ENCODE measurements at places on chromosomes 12 and 14.
A peak's percentile ranks its signal among the peaks of the same experiment; 100 is the strongest.

- no peak for DNase-seq
Observed at GRCh38 chr14:100784523-100785337, 41.2 kb upstream of the MEG3 start.

DNA sequence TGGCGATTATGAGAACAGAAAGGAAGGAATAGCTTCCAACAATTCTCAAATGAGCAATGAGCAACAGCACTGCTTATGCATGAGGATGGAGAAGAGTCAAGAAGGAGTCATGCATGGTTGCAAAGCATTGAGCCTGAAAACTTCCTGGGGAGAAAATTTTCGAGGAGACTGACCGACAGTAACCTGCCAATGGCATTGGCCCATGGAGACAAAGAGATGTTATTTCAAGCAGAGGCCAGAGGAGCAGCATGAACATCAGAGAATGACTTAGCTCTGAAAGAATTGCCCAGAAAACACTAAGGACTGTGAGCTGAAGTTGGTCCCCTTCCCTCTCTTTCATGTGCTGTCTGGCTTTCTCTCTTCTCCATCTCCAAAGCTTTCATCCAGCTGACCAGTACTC is 343.4 kb downstream of the ADAMTS20 start:
- DNase-seq, result no peak

DNA sequence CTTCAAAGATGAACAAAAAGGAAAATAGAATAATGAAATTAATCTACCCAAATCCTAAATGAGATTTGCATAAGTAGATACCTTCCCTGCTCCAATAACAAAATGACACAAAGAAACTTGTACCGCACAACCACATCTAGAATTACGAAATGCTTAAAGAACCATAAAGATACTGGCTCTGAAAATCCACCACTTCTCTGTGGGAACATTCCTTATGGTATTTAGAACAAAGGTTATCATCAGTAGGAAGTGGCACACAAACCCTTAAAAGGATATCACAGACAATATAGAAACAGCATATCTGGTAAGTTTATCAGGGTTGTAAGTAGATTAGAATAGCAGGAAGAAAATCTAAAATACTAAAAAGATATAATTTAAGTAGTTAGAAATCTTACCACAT is 11.6 kb downstream of the IAPP start:
- DNase-seq, result no peak

DNA sequence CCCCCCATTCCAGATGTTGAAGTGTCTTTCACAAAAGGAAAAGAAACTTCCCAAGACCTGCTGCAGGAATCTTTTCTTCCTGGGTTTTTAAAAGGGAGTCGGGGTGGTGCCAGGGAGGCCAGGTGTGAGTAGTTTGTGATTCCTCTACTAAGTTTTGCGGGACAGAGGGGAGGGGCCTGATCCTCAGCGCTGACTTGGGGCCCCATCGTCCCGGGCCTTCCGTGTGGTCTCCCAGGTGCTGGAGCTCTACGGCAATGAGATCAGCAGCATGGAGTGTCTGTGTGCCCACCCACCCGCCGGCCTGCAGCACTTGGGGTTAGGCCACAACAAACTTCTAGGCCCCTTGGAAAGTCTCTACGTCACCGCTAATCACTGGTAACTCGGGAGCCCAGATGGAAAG is 4.5 kb downstream of the LRRC43 start:
- DNase-seq, result no peak

GRCh38 chr12:52267699-52268098 is 6.7 kb upstream of the KRT86 start:
- DNase-seq, result no peak

DNA sequence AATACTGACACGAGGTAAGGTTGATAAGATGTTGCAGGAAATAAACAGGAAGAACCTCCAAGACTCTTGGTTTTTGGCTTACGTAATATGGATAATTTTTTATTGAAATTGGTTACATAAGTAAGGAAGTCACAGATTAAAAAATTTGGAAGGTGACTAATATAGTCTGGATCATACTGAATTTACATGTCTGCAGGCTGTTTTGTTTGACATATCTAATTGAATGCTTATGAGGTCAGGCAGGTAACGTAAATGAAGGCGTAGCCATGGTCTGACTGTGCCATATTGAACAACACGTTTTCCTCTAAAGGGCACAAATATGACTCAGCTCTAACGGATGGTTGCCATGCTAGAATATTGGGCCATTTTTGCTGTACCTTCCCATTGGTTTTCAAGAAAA is 648.1 kb upstream of the NOVA1 start:
- no peak for DNase-seq

DNA sequence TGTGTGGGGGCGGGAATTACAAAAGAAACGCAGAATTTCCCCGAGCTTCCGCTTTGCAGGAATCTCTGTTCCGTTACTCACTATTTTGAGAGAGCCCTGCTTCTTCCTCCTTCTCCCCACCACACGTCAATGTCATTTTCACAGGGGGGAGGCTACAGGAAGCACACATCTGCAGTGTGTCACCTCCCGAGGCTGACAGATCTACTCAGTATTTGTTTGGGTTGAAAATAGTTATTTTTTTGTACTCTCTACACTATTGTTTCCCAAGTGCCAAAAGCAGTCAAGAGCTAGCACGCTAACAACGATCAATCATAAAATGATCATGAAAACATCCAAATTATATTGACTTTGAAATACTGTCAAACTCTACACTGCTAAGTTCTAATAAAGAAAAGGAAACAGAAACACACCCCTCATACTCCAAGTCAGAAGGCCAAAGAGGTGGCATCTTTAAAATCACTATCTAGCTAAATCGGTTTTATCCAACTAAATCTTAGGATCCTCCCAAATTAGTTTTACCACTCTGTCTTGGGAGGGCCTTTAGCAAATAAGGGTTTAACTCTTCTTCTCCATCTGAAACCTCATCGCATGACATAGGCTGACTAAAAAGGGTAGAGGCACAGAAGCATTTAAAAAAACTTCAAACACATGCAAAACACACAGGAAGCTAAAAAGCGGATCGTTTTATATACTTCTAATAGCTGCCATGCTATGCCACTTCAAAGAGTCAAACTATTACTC is 51.8 kb downstream of the FOXN3 start:
- no peak for DNase-seq

GRCh38 chr14:95260537-95261361 is 59.0 kb downstream of the CLMN start:
- no peak for DNase-seq

GRCh38 chr14:67987606-67988005 is 168.0 kb downstream of the RAD51B start:
- DNase-seq, result peak; percentile 5

DNA sequence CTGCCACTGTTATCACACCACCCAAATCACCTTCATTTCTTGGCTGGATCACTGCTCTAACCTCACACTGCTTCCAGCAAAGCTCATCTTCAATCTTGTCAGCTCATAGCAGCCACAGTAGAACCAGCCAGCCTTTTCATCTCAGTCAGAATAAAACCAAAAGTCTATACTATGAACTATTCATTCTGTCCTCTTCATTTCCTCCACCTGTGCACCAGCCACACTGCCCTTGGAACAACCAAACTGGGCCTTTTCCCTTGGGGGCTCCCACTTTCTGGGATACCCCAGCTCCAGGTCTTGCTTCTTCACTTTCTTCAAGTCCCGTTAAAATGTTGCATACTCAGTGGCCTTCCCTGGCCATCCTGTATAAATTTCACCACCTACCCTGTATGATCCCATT is 234.4 kb upstream of the DAAM1 start:
- DNase-seq, result no peak

DNA sequence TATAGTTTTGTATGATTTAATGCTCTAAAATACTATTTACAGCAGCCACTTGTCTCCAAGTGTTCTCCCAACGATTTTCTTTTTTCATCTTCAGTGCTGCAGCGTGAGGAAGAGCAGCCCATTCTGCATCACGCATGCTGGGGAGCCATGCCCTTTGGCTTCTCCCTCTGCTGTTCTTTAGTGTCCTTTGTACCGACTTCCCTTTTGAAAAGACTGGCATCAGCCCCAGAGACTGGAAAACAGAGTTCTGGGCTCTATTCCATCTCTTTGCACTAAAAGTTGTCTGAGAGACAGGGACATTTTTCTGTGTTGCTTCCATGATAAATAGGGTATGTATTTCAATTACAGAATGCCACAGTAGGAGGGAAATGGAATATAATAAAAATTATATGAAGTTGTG is 105.1 kb downstream of the RERG start:
- DNase-seq, result no peak

GRCh38 chr12:32997471-32997870 is 100.9 kb upstream of the PKP2 start:
- no peak for DNase-seq

DNA sequence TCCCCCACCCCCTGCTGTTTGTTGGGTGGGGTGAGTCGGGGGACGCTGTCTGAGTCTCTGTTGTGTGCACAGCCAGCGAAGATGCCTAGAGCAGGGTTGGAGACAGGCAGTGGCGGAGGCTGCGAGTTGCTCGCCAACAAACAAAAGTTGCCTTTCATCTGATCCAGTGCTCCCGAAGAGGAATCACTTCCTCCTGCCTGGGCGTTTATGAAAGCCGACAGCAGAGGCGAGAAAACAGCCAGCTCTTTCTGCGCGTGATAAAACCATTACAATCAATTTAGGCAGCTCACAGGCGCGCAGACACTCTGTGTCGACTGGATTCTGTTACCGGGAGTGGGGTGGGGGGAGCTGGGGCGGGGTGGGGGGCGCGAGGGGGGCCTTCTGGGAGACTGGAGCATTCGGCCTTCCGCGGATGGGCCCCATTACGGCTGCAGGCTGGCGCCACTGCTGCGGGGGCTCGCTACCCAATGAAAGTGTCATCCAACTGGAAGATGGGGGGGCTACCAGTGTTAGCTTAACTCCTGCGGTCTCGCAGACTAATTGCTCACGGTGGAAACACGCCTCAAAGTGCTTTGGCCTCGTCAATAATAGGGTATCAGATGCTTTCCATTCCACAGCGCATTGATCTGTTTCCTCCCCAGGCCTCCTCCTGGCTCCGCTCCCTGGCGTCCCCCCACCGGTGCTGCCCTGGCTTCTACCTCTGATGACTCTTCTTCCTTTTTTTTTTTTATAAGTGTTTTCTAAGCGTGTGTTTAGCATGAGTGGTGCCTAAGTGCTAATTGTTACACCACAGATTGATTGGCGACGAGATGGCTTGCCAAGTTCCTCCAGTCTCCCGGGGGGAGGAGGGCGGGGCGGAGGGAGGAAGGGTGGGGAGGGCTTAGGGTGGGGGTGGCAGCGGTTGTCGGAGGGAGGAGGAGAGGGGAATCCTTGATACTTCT is 678.4 kb downstream of the MED13L start:
- DNase-seq, result no peak

GRCh38 chr12:116392061-116392460 is 114.6 kb upstream of the MED13L start:
- DNase-seq, result no peak

GRCh38 chr14:74891870-74892269 is 10.2 kb downstream of the DLST start:
- DNase-seq, result no peak

- no peak for DNase-seq
Observed at GRCh38 chr12:67390273-67390672, 121.1 kb downstream of the CAND1 start.

DNA sequence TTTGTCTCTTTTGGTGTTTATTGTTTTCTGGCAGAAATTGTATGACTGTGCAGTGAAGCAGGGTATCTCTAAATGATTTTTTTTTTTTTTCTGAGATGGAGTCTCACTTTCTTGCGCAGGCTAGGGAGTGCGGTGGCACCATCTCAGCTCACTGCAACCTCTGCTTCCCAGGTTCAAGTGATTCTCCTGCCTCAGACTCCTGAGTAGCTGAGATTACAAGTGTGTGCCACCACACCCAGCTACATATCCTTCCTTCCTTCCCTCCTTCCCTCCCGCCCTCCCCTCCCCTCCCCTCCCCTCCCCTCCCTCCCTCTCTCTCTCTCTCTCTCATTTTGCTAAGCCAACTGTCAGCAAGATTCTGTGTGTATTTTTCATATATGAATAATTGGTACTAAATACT is 94.4 kb downstream of the PPHLN1 start:
- no peak for DNase-seq

GRCh38 chr14:23612354-23612732 is 23.8 kb upstream of the DHRS2 start:
- DNase-seq, result no peak

DNA sequence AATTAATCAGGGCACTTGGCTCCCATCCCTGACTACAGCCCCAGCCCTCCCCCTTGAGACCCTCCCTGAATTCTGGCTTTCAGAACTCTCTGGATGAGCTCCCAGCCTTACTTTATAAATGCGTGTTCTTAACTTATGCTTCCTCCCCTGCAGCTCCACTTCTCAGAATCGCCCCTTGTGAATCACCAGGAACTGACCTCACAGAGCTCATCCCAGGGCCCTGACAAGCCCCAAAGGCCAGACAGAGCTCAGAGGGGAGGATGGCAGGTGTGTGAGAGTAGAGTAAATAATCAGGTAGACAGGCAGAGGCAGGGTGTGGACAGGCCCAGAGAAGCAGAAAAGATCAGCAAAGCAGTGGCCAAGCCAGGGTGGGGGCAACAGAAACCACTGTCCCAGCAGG is 68.2 kb upstream of the FOXN3 start:
- no peak for DNase-seq

DNA sequence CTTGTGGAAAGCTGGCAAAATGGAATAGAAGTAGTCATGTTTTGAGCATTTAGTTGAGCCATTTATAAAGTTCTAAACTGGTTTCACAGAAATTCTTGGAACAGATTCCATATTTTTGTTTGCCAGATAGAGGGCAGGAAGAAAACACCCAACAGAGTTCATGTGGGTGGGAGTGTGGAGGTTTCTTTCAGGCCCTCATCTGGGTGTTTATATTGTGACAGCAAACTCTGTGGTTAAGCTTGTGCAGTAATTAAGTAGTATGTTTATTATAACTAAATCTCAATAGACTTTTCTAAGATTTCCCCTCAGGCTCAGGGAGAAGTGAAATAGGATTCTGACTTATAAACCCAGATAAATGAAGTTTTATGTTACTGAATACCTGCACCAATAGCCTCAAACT is 57.4 kb downstream of the SPPL3 start:
- no peak for DNase-seq

DNA sequence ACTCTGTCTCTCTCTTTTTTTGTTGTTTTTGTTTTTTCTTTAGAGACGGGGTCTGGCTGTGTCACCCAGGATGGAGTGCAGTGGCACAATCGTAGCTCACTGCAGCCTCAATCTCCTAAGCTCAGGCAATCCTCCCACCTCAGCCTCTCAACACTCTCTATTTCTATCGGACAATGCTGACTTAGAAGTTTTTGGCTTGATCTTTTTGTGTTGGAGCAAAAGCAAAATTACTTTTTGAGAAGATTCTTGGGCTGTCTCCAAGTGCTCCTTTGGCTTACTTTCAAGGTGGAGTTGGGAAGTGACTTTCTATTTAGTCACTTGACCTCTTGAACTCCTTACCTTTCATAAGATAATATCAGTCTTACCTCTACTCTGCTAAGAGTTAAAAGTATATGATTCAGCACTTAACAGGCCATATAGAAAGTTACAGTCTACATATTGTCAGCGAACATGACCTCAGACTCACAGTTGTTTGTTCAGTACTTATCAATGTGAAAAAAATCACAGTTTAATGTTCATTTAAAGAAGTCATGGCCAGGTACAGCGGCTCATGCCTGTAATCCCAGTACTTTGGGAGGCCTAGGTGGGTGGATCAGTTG is 15.4 kb upstream of the MIA2 start:
- no peak for DNase-seq

GRCh38 chr14:92677087-92677668 is 71.2 kb downstream of the LGMN start:
- DNase-seq, result no peak

GRCh38 chr12:52181746-52182145 is 10.1 kb downstream of the KRT80 start:
- DNase-seq, result no peak

- DNase-seq, result no peak
Observed at GRCh38 chr14:68305738-68306137, 486.2 kb downstream of the RAD51B start.

- no peak for DNase-seq
Observed at GRCh38 chr14:52458721-52459085, 93.6 kb downstream of the TXNDC16 start.
